ENCODE measurements at places on chromosomes 13 and 19.

GRCh38 chr13:30868799-30869470 is 37.1 kb upstream of the MEDAG start:
- DNase-seq: no peak

DNA sequence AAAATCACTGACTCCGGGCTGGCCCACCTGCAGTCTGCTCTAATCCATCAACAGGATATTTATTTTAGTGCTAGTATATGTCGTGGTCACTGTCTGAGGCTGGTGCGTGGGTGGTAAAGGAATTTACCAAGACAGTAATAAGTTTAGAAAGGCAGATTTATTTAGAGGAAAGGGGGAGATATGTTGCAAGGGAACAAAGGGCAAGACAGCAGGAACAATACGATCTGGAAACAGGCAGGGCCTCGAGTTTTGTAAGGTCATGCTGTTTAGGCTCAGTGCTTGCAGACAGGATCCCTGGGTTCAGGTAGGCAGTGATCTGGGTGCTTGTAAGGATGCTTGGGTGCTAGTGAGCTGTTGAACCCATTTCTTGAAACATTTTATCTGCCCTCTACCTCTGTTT is 748.2 kb upstream of the SLITRK5 start:
- no peak for DNase-seq

DNA sequence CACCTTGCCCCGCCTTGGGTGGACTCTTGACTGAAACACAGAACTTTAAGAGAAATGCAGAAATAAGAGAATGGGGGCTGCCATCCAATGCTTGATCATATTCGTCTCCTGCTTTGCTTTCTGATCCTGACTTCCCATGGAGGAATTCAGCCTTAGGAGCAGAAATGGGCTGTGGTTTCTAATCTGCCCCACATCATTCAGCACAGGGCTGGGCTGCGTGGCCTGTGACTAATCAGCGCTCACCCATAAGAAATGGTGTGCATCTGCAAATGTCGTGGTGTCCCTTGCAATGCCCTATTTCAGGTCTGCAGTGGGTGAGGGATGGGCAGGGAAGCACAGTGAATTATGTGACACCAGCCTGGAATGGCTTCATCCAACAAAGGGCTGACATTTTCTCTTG is 60.7 kb upstream of the URI1 start:
- no peak for DNase-seq

DNA sequence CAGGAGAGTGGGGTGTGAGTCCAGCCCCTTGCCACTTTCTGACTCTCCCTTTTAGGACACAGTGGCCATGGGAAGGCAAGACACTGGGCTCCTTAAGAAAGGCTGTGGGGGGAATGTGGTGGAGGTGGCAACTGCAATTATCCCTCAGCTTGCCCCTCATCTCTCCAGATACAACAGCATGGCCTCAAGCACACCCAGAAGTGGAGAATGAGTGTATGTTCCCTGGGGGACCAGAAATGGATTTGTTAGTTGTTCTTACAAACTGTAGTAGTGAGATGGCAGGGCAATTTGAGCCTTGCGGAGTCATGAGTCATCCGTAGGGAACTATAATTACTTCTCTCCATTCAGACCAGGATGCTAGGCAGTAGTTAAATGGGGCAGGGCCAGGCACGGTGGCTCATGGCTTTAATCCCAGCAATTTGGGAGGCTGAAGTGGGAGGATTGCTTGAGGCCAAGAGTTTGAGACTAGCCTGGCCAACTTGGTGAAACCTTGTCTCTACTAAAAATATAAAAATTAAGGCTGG is 25.6 kb upstream of the CXCL17 start:
- DNase-seq: no peak

DNA sequence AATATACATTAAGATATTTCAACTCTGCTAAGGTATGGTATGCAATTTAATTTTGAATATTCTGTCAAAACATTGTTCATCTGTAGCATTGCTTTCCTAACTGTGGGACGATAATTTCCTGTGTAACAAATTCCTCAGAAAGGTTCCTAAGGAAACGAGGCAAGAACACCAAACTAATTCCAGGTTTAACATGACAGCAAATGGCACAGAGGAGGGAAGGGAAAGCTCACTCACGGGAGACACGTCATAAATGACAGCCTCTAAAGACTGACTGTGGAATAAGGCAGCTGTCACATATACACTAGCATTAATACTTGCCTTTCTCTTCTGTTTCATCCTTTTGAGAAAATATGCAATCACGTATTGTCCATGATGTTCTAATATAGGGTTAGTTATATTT is 380.6 kb downstream of the LIG4 start:
- DNase-seq: no peak

GRCh38 chr19:30492586-30493270 is 120.5 kb downstream of the ZNF536 start:
- DNase-seq: peak; percentile 84

DNA sequence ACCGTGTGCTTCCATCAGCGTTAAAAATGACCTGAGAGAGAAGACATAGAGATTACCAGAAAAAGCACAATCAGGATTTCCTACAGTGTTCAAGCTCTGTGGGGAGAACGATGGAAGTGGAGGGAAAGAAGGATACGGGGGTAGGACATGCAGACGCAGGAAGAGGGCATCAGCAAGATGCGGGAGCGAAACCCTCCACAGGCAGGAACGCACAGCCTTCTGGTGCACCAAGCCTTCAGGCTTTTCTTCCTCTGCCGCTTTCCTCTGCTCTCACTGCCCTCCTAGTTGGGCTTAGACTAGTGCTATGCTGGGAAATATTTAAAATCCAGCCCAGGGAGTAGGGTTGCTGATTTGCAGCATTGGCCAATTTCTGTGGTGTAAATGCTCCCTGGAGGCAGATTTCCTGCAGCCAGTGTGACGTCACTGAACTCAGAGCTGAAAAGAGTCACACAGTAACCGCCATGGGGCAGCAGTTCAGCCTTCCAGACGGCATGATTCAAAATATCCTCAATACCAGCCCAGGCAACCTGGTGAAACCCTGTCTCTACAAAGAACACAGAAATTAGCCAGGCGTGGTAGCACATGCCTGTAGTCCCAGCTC is 205.1 kb upstream of the SOX1 start:
- DNase-seq: no peak

DNA sequence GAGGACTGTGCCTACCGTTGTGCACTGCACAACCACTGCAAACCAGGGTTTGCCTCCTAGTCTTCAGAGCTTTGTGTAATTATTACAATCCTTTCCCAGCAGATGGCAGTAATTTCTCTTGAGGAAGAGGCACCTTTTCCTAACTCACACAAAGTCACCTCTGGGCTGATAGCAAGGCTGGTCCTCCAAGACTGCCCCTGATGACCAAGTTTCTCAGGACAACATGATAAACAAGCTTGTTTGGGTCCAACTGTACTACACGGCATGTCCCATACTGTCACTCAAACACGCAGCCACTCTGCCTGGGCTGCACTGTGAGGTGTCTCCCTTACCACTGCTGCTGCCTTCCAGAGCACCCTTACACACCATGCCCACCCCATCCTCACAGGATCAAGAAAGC is 39.3 kb downstream of the RFXAP start:
- DNase-seq: peak; percentile 90

DNA sequence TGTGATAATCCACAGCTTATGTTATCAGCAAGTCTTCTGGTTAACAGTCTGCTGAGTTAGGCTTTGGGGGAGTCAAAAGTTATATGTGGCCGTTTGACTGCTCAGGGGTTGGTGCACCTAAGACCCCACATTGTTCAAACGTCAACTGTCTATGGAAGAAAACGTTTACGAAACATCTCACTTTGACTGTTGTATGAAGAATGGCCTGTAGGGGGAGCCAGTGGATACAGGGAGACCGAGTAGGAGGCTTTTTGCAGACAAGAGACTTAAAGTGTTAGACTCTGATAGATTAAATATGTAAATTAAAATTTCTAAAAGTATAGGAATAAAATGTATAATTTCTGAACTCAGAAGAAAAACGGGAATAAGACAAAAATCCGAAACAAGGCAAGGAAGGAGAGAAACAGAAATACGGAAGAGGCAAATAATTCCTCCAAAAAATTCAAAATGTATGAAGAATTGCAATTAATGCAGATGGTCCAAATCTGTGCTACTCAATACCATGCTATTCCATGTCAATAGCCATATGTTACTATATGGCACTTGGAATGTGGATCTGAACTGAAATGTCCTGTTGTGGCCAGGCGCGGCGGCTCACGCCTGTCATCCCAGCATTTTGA is 37.8 kb downstream of the TNFSF14 start:
- DNase-seq: peak; percentile 83

DNA sequence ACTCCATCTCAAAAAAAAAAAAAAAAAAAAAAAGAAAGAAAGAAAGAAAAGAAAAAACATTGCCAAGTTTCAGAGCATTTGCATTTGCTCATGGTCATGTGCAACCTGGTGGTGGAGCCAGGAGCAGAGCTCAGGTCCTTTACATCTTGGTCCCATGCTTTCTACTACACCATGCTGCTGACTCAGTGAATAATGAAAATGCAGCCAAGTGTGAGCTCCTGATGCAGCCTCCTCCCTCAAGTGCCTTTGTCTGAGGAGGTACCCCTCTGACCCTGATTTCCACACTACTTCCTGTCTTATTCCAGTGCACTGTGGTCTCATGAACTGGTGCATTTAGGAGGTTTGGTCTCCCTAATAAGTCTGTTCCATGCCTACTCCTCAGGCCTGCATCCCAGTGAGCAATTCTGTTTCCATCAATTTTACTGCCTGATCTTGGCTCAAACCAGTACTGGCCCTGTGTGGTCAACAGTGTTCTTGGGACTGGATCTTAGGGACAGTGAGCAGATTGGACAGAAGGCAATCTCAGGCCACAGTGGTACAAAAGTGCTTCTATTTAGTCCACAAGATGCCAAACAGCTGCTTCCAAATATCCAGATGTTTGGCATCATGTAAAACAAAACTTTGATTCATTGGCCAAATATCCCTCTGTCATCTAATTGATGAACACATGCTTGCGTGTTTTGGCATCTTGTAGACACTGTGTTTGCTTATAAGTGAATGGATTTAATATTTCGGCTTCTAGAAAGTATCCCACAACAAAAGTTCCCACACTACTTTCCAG is 28.8 kb upstream of the LRCH1 start:
- DNase-seq: no peak

GRCh38 chr19:34502582-34503411 is 21.2 kb downstream of the WTIP start:
- DNase-seq: no peak

GRCh38 chr13:31427151-31428100 is 227.7 kb downstream of the B3GLCT start:
- no peak for DNase-seq

GRCh38 chr19:55071129-55071502 is 4.6 kb upstream of the EPS8L1 start:
- peak; percentile 57 for DNase-seq

- no peak for DNase-seq
Observed at GRCh38 chr13:44574466-44574855, 1.7 kb downstream of the TSC22D1 start.

DNA sequence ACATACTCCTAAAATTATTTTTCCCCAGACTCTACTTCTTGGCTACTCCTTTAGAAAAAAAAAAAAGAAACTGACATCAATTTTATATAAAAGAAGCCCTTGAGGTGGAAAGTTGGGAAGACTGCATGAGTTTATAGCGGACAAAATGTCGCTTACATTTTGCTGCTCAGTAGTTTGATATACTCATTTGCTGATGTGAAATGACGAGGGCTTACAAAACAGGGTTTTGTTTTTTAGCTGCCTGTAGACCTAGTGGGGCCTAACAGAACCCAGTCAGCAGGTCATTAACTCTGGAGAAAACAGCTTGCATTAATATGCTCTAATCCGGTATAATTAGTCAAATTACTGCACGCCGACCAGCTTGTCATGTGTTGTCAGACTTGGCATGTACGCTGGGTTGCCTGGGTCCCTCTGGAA is 37.6 kb upstream of the MAB21L1 start:
- DNase-seq: no peak

- DNase-seq: no peak
Observed at GRCh38 chr13:83546476-83546875, 335.8 kb downstream of the SLITRK1 start.

DNA sequence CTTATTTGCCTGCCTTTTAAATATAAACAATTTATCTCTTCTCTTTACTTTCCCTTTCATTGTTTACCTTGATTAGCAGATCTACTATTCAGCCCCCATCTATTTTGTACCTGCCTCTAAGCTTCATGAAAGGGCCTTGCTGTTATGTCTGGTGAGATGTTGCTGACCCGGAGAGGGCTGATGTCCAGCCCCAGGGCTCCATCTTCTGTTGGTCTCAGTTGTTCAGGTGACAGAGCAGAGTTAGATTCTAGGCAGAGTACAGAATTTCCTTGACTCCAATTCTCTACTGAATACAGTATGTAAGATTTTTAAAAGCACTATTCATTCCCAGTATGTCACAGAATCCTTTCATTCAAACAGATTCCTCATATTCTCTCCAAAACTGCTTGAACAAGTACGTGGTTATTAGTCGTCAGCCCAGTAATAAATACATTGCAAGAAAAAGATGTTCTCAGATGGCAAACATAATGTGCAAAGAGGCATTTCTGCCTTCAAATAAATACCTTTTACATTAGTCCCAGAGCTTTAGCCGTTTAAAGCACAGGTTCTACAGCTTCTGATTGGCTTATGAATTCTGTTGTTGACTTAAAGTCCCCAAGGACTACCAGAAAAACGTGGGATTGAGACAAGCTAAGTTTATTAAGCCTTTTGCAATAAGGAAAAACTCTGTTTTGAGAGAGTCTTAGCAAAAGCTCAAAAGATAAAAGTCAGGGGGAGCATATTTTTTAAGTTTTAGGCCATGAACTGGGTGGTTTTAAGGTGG is 159.1 kb downstream of the GPC5 start:
- peak; percentile 11 for DNase-seq

- peak; percentile 61 for DNase-seq
Observed at GRCh38 chr13:67048084-67048820, 181.9 kb downstream of the PCDH9 start.

GRCh38 chr19:45641274-45642105 is 2.3 kb upstream of the EML2 start:
- DNase-seq: peak; percentile 100

GRCh38 chr13:107076801-107077200 is 508.9 kb upstream of the ARGLU1 start:
- DNase-seq: no peak

DNA sequence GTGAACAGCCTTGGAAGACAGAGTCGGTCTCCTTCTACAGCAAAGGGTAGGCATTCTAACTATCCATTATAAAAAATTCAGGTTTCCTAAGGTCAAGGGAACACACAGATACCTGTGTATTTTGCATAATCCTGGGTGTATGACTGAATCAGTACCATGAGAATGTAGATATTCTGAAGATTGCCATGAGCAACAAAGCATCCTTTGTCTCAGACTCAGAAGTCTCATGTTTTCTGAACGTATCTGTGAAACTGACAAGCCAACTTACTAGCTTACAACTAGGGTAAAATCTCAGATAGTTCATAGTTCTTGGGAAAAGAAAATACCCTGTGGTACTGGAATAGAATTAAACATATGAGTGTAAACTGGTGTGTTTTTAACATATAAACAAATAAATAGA is 6.5 kb downstream of the ZNF566 start:
- DNase-seq: no peak

- peak; percentile 94 for DNase-seq
Observed at GRCh38 chr19:10551698-10552301, 8.1 kb downstream of the ATG4D start.

DNA sequence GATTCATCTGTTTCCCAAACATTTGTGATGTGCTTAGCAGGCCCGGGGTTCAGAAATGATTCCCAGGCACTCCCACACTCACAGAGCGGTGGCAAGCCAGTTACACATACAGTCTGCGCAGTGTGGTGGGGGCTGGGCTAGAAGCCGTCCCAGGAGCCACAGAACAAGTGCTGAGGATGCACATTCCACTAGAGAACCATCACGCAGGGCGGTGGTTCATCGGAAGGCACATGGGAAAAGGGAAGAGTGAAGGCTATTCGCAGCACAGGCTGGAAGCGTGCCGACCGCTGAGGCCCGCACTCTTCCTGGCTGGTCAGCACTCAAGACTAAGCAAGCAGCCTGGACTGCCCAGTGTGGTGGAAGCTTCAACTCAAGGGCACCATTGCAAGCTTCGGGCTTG is 126.3 kb upstream of the SLC7A1 start:
- DNase-seq: no peak

Data from OCI-M1 (cell line).